Activated B cell treated with CpG ODN at 0.5 μM for 24 hours (primary cell): ENCODE measurements at places on chromosomes 5 and 9. TPM values are rescaled to one million over a fixed set of nuclear protein-coding genes. Genes with fewer than 3 reads are reported as not detected.

DNA sequence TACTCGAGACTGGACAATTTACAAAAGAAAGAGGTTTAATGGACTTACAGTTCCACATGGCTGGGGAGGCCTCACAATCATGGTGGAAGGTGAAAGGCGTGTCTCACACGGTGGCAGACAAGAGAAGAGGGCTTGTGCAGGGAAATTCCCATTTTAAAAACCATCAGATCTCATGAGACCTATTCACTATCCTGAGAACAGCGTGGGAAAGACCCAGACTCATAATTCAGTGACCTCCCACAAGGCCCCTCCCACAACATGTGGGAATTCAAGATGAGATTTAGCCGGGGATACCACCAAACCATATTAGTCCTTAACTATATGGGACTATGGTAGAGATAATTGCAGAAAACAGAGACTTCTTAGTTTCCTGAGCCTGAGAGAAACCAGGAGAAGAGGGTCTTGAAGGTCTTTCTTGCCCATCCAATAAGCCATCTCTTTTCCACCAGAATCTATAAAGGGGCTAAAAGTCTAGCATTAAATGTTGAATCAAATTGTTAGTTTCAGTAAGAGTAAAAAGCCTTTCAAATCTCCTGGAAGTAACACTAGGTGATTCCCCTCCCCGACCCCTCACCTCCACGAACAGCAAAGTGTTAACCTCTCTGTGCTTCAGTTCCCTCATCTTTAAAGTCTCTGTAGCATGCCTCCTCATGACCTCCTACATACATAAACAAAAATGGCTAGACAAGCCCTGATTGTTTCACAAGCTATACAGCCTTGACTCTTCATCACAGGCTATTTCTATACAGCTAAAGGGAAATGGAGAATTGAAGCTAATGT, 259.1 kb downstream of the TMEM167A start:
- H3K27me3 ChIP-seq: no peaks in the 10 kb centered on the region
- no peak overlapping the region for H3K4me3 ChIP-seq
- no peak overlapping the region for H3K27ac ChIP-seq
- no peak for DNase-seq
- peaks cover 23% of the 10 kb centered on the region for H3K4me1 ChIP-seq
- no peaks in the 10 kb centered on the region for H3K36me3 ChIP-seq

DNA sequence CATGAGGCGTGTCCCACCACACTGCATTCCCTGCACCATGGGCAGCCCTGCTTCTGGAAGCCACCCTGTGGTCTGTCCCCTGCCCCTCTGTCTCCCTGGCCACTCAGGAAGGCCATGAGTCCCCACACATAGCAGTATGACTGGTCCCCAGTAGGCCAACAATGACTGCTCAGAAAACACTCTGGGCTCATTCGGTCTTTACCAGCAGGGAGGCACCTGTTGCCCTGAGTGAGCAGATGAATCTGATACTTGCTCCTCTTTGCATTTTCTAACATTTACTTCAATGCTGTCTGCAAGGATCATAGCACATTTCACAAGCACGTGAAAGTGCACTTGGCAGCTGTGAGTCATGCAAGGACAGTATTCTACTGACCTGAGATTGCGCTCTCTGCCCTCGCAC, 365.4 kb upstream of the IRX1 start:
- H3K36me3 ChIP-seq: no peaks in the 10 kb centered on the region
- DNase-seq: no peak
- no peak overlapping the region for H3K27ac ChIP-seq
- no peak overlapping the region for H3K4me3 ChIP-seq
- H3K27me3 ChIP-seq: no peaks in the 10 kb centered on the region

PURA gene
- 13.2 and 14.9 TPM in 2 replicates for total RNA-seq

- H3K4me3 ChIP-seq: no peak overlapping the region
- peaks cover 4% of the 10 kb centered on the region for H3K27me3 ChIP-seq
- H3K27ac ChIP-seq: no peak overlapping the region
- no peaks in the 10 kb centered on the region for H3K36me3 ChIP-seq
Measured at GRCh38 chr5:34564710-34565235, 91.4 kb upstream of the RAI14 start.

DNA sequence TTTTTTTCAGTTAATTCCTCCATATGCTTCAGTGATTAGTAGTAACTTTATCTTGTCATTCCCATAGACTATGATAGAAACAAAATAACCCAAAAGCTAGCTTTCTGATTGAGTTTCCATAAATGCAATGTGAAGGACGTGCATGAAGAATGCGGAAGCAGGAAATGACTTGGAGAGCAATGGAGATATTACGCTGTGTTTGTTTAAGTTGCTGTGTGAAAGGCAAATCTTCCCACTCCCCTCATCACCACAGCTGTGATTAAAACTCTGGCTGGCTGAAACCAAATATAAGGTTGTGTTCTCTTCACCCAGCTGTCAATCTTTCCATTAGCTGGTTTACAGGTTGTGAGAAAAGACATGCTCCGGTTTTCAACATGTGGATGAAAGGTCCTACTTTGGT, 83.9 kb downstream of the NR2F1-AS1 start:
- H3K27me3 ChIP-seq: peaks cover 3% of the 10 kb centered on the region
- DNase-seq: no peak
- H3K27ac ChIP-seq: no peak overlapping the region
- H3K4me1 ChIP-seq: no peaks in the 10 kb centered on the region

- H3K4me1 ChIP-seq: no peaks in the 10 kb centered on the region
- DNase-seq: no peak
- no peak overlapping the region for H3K27ac ChIP-seq
Measured at GRCh38 chr9:121660367-121660766, 8.9 kb downstream of the DAB2IP start.

- H3K4me1 ChIP-seq: no peaks in the 10 kb centered on the region
- H3K27me3 ChIP-seq: no peaks in the 10 kb centered on the region
- DNase-seq: no peak
- H3K36me3 ChIP-seq: no peaks in the 10 kb centered on the region
- H3K27ac ChIP-seq: no peak overlapping the region
Measured at GRCh38 chr9:135260221-135261180, 173.0 kb downstream of the OLFM1 start.

- no peaks in the 10 kb centered on the region for H3K27me3 ChIP-seq
- H3K36me3 ChIP-seq: peaks cover 40% of the 10 kb centered on the region
- peaks cover 4% of the 10 kb centered on the region for H3K4me1 ChIP-seq
Measured at GRCh38 chr5:128121651-128122050, 38.1 kb downstream of the SLC12A2 start.

FREM1 gene
- not detected in 2 replicates for total RNA-seq

- no peak for DNase-seq
- no peaks in the 10 kb centered on the region for H3K27me3 ChIP-seq
- H3K4me3 ChIP-seq: no peak overlapping the region
- no peaks in the 10 kb centered on the region for H3K4me1 ChIP-seq
- no peaks in the 10 kb centered on the region for H3K36me3 ChIP-seq
- no peak overlapping the region for H3K27ac ChIP-seq
Measured at GRCh38 chr9:105392531-105392930, 55.3 kb upstream of the FSD1L start.

- H3K4me3 ChIP-seq: no peak overlapping the region
- no peaks in the 10 kb centered on the region for H3K4me1 ChIP-seq
- no peak overlapping the region for H3K27ac ChIP-seq
- H3K27me3 ChIP-seq: no peaks in the 10 kb centered on the region
- DNase-seq: no peak
Measured at GRCh38 chr5:8391911-8392310, 523.0 kb downstream of the MTRR start.

DNA sequence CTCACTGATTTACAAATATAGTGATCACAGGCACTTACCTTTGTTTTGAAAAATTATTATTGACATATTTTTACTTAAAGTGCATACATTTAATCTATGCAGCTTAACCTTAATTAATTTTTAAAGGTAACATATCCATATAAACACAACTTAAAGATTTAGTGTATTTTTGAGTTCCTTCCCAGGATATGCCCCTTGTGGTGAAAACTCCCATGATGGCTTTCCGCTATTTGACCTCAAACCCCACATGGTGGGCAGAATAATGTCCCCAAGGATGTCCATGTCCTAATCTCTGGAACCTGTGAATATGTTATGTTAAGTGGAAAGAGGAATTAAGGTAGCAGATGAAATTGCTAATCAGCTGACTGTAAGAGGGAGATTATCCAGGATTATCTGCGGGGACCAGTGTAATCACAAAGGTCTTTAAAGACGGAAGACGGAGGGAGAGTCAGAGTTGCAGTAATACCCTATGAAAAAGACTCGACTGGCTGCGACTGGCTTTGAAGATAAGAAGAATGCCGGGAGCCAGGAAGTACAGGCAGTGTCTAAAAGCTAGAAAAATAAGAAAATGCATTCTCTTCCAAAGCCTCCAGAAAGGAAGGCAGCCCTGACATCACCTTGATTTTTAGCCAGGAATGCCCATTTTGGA, 193.9 kb downstream of the ICE1 start:
- H3K36me3 ChIP-seq: no peaks in the 10 kb centered on the region
- H3K27ac ChIP-seq: no peak overlapping the region
- H3K4me1 ChIP-seq: peaks cover 7% of the 10 kb centered on the region
- H3K27me3 ChIP-seq: peaks cover 2% of the 10 kb centered on the region
- H3K4me3 ChIP-seq: no peak overlapping the region
- no peak for DNase-seq

DNA sequence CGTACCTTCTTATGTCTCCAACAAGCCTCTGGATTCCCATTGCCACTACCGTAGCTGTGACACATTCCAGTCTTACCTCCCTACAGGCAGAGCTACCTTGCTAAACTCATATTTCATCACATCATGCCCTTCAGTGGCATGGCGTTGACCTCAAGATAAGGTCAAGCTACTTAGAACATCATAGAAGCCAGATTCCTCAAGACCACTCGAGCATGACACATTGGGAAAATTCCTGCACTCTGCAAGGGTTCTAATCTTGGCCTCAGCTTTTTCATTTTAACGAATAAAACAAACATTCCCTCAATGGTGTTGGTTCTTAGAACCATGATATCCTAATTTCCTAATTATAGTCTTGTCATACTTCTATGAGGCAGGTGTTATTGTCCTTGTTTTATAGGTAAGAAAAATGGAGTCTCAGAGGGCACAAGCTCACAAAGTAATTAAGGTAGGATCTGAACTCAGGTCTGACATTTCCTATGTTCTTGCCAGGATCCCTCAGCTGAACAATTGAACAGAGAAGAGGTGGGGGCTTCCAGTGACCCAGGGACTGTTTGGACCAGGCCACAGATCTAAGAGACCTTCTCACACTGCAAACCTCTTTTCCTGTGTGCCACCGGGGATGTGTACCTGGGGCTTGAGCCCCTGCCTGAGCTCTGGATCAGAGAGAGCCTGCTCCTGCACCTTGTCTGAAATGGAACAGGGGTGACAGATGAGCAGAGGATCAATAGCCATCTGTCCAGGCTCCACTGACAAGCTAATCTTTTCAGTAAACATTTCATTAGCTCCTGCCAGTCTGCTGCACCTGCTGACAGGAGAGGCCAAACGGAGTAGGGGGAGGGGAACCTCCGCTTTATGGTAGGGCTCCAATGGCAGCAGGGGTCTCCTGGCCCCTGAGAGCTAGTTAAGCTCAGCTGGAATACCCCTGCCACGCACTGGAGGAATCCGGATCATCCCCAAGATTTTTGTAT, 49.3 kb downstream of the ALG2 start:
- no peak for DNase-seq
- H3K27ac ChIP-seq: no peak overlapping the region
- no peak overlapping the region for H3K4me3 ChIP-seq
- no peaks in the 10 kb centered on the region for H3K36me3 ChIP-seq
- peaks cover 47% of the 10 kb centered on the region for H3K4me1 ChIP-seq

PITX1 gene
- total RNA-seq: not detected in 2 replicates

INSYN2B gene
- total RNA-seq: not detected in 2 replicates

FCN1 gene
- total RNA-seq: 0.44 and 0.83 TPM in 2 replicates

DNA sequence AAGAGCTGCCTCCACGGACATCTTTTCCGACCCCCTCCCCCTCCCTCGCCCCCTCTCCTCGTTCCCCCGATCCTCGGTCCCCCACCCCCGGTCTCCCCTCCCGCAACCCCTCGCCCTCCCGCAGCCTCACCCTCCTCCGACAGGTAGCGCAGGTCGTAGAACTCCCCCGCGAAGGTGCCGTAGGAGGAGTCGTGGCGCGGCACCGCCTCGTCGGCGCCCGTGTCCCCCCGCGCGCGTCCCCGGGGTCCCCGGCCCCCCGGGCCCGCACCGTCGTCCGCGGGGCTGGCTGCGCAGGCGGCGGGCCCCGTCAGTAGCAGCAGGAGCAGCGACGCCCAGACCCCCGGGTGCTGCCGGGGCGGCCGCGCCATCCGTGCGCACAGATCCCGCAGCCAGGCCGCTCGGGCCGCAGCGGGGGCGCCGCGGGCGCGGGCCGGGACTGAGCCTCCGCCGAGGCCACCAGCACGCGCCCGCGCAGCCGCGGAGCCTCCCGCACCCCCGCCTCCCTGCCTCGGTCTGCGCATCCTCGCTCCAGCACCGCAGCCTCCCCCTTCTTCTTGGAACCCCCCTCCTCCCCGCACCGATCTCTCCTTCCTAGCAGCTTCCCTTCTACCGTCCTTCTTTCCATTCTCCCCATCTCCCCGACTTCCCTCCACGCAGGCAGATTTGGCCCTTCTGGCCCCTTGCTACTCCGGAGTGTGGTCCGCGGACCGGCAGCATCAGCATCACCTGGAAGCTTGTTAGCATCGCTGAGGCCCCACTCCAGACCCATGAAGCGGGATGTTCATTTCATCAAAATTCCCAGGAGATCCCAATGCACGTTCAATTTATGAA, at the start of gene FRRS1L:
TSS of gene FRRS1L (minus strand) at position 479 of the 831 bp plus-strand sequence. CDS start at position 368, 111 bp downstream.
- no peak within 1 kb of the TSS for H3K27ac ChIP-seq
- no peak for DNase-seq
- H3K4me1 ChIP-seq: peaks cover 8% of the 10 kb centered on the region
- peaks cover 39% of the 10 kb centered on the region for H3K27me3 ChIP-seq
- no peak within 1 kb of the TSS for H3K4me3 ChIP-seq

DNA sequence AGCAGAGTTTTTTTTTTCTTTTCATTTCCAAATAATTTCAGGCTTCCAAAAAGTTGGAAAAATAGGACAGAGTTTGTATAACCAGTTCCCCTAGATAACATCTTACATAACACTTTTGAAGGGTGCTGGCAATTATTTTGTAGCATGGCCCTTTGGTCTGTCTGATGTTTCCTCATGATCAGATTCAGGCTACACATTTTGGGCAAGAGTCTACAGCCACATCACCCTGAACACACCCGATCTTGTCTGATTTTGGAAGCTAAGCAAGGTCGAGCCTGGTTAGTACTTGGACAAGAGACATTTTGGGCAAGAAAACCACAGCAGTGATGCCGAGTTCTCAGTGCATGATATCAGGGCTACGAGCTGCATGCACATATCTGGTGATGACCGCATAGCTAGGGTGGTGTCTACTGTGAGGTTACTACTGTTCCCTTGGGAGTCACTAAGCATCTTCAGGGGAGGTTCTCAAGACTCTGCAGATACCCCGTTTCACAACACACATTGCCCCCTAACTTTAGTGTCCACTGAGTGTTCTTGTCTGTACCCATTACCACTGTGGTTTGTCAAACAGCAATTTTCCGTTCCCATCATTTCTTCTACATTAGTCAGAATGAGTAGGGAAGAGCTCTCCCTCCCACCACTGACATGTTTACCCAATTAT, 86.2 kb downstream of the TTC39B start:
- no peaks in the 10 kb centered on the region for H3K27me3 ChIP-seq
- DNase-seq: no peak
- no peaks in the 10 kb centered on the region for H3K36me3 ChIP-seq

DNA sequence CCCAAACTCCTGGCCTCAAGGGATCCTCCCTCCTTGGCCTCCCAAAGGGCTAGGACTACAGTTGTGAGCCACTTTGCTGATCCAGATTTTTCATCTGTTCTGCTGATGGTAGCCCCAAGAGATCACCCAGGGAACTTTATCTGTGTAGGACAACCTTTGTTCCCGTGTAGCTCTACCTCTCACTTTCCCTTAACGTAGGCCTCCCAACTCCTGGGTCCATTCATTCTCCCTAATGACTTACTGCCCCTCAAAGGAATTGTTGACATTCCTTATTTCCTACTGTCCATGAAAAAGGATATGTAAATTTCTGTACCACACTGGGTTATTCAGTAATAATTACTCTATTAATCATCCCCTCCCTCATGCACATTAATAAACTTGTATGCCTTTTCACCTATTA, 51.0 kb upstream of the PHF24 start:
- no peaks in the 10 kb centered on the region for H3K36me3 ChIP-seq
- peaks cover 19% of the 10 kb centered on the region for H3K27me3 ChIP-seq
- no peak for DNase-seq
- no peaks in the 10 kb centered on the region for H3K4me1 ChIP-seq
